ENCODE measurements at places on chromosomes 5 and 9.

GRCh38 chr5:105968981-105969380, 1701.8 kb downstream of the EFNA5 start:
- no peak for DNase-seq

DNA sequence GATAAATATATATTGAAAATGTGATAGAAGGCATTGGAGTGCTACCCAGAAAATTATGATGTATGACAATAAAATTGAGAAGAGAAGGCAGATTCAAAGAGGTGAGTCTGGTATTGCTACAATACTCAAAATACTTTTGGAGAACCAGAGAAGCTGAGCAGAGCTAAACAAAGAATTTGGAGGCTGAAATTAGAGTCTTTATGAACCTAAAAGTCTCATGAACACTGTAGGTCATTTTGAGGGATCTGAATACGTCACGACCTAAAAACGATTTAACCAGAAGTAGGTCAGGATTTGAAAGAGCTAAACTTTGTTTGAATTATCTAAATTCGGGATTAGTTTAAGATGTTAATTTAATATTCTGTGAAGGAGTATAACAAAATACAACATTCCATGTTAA, 182.4 kb upstream of the CDH9 start:
- DNase-seq: no peak

- no peak for DNase-seq
Observed at GRCh38 chr5:59937633-59938032, 44.1 kb upstream of the PDE4D start.

DNA sequence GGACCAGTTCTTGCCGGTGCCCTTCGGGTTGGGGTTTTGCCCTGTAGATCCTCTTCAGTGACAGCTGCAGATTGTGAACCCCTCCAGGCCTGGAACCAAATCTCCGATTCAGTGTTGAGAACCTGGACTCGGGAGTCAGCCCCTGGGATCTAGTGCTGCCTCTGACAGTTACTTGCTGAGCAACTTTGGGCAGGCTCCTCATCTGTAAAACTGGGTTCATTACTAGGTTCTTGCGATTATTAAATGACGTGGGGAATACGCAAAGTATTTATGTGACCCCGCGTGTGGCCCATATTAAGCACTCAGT, 600 bp downstream of the ERCC6L2 start:
- no peak for DNase-seq

- DNase-seq: no peak
Observed at GRCh38 chr5:168011096-168011495, 280.3 kb upstream of the WWC1 start.

DNA sequence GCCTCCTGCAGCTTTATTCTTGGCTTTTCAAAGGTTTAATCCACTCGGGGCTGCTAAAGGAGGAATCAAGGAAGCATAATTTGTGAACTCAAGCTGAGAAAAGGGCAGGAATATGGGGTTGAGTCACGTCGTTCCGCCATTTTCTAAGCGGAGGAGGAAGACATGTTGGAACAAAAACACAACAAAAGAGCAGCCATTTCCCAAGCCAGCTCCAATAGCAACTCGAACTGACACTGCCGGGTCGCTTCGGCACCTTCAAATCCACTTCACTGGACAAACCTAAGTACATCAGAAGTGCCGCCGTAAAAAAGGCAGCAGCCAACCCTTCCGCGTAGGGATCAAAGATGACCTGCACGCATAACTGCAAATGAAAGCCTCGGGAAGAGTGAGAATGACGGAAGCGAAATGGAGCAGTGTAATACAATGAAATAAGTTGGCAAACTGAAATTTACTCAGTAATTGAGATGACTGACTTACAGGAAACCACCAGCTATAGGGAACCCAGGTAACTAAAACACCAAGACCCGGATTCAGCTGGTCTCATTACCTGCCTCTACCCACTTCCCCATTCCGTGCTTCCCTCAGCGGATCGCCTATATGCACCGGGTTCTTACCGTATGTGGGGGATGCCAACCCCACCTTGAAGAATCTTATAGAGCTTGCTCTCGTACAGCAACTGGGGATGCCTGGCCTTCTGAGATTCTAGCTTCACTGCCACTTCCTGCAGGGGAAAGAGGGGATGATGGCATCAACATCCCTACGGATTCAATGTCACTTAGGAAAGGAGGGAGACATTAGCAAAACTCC, 1.6 kb downstream of the CSNK1A1 start:
- DNase-seq: peak; percentile 47

GRCh38 chr5:86757824-86758223, 140.1 kb downstream of the COX7C start:
- DNase-seq: no peak

GRCh38 chr5:28234356-28234968, 1196.1 kb upstream of the CDH9 start:
- DNase-seq: no peak

DNA sequence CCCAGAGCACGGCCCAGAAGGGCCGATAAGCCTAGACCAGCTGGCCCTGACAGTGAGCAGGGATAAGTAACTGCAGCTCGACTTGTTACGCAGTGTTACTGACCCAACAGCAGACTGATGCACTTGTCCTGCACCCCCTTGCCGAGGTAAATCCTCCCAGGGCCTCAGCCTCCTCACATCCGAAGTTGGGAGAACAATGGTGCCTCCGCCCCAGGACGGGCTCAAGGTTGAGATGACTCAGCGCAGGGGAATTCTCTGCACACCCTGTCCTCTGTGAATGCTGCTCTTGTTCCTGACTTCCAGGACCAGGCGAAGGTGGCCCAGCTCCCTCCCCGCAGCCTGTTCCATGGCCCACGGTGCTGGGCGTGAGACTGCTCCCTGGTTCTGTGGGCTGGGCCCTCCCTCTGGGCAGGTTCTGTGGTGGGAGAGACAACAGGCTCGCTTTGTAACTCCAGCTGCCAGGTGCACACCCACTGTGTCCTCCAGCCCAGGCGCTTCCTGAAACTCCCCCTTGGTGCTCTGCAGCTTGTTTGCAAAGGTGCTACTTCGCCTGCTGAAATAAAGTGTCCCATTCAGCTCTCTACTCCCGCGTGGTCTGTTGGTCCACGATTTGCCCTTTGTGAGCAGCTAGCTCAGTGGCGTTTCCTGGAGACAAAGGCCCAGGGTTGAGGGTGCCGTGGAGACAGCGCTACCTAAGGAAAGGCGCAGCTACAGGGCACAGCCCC, 40.1 kb upstream of the SLC6A19 start:
- no peak for DNase-seq

GRCh38 chr5:7494481-7495130, 98.7 kb downstream of the ADCY2 start:
- no peak for DNase-seq

GRCh38 chr5:89287964-89288363, 405.0 kb upstream of the MEF2C start:
- DNase-seq: no peak

- peak; percentile 81 for DNase-seq
Observed at GRCh38 chr5:138054847-138055558, 22.1 kb upstream of the FAM13B start.

GRCh38 chr9:72363236-72363635, 1.8 kb downstream of the ZFAND5 start:
- DNase-seq: peak; percentile 58

DNA sequence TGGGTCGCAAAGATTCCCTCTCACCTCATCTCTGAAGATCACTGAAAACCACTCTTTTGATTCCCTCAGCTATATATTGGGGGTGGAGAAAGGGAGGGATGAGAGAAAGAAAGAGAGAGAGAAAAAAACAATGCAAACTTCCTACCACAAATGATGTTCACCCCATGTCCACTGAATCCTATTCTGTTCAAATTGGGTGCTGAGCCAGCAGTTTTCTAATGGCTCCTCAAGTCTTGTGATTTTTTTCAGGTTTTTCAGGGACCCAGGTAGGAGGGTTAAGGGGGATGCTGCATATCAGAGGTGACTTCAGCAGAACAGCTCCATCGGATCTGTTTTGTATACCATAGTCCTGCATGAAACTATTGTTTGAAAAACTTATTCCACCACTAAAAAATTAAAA, 95.9 kb downstream of the SH3TC2 start:
- DNase-seq: no peak

DNA sequence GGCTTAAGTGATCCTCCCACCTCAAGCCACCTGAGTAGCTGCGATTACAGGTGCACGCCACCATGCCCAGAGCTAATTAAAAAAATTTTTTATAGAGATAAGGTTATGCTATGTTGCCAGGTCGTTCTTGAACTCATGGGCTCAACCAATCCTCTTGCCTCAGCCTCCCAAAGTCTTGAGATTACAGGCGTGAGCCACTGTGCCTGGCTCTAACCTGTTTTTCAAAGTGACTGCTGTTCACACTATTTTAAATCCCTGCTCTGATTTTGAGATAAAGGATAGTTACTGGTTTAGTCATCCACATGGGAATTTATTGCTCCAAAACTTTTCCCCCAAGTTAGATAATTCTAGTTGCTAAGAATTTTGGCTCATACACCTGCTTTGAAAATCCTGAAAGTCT, 48.2 kb upstream of the MTMR12 start:
- DNase-seq: no peak

- no peak for DNase-seq
Observed at GRCh38 chr5:56810826-56811225, 4.5 kb upstream of the MAP3K1 start.

GRCh38 chr9:92637886-92638620, 31.9 kb downstream of the IPPK start:
- DNase-seq: no peak

DNA sequence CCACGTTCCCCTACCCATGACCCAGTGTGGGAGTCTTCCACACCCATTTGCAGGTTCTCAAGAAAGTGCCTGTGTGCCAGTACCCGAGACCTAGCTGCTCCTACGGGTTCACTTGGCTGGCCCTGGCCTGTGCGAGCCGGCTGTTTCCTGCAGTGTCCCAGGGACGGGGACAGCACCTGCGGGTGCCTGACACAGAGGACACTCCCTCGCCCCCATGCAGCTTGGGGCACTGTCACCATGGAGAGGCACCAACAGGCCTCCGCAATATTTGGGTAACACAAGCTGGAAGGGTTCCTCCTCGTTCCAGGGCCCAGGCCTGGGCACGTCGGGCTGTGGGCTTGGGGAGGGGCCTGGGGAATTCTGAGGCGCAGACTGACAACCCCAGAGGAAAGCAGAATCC, 41.4 kb downstream of the DUSP1 start:
- DNase-seq: no peak

GRCh38 chr5:179595916-179596315, 27.6 kb downstream of the HNRNPH1 start:
- no peak for DNase-seq

- DNase-seq: no peak
Observed at GRCh38 chr5:167503926-167504720, 787.3 kb upstream of the WWC1 start.

- no peak for DNase-seq
Observed at GRCh38 chr9:88991066-88992034, at the start of gene S1PR3. TSS of gene S1PR3 (plus strand) at chr9:88991468. CDS start at chr9:89001201, 9,733 bp downstream.

DNA sequence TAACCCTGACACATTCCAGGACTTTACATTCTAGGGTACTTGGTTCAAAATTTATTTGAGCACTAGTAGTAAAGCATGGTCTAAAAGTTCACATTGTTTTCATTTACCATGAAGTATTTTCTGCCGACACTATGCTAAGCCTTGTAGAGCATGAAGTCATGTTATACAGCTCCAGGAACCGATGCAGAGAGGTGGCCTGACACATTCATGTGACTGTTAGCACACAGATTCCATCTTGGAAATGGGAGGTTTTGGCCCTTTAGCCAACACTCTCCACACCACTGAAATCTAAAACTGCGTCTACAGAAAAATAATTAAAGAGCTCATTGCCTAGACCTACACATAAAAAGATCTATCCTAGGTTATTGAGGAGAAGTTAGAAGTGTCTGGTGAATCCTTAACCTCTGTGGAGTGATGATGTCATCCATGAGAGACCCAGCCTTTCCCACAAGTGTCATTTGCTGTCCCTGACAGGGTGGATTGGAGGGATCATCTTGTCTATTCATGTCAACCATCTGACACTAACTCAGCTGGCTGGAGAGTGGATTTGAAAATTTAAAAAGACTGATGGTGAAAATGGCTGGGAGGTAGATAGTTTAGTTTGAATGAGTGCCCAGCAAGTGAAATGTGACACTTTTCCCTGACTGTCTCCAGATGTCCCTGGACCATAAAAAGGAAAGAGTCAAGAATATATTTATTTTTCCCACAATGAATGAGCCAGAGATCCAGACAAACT, 1.3 kb downstream of the RANBP3L start:
- no peak for DNase-seq

GRCh38 chr5:119070578-119070827, 384 bp upstream of the DMXL1 start:
- DNase-seq: no peak

DNA sequence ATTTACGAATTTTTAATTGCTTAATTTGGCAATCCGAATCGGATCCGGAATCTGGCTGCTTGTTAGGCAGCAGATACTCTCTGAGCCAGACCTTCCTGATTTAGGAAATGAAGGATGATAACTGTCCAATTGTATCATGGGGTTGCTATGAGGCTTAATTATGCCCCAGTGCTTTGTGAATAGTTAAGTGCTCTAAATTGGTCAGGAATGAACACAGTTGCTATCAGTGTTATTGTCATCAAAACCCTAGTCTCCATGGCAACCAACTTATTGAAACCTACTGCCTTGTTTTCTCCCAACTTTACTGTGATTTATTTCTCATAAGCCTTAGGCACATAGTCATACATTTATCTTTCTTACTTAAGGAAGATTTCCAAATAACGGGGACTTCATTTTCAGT, 47.9 kb downstream of the MAMDC2 start:
- no peak for DNase-seq

DNA sequence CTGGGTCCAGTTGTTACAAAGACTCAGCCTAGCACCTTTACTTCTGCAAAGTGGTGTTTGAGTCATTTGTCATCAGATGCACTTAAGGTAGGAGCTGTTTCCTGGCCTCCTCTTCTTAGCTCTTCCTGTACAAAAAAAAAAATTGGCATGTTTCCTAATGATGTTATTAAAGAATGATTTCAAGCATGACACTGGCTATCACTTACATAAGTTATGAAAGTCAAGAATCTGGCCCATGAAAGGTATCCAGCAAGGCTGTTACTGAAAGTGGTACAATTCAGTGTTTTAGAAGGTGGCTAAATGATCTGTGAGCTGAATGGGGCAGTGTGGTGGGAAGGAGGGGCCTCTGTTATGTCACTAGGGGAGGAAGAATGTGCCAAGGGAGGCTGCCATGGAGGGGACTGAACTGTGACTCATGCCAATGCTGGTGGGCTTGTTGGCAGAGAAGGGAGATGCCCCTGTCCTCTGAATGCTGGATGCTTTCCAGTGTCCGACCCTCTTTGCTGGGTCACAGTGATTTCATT, 175.1 kb upstream of the MAP1B start:
- no peak for DNase-seq

DNA sequence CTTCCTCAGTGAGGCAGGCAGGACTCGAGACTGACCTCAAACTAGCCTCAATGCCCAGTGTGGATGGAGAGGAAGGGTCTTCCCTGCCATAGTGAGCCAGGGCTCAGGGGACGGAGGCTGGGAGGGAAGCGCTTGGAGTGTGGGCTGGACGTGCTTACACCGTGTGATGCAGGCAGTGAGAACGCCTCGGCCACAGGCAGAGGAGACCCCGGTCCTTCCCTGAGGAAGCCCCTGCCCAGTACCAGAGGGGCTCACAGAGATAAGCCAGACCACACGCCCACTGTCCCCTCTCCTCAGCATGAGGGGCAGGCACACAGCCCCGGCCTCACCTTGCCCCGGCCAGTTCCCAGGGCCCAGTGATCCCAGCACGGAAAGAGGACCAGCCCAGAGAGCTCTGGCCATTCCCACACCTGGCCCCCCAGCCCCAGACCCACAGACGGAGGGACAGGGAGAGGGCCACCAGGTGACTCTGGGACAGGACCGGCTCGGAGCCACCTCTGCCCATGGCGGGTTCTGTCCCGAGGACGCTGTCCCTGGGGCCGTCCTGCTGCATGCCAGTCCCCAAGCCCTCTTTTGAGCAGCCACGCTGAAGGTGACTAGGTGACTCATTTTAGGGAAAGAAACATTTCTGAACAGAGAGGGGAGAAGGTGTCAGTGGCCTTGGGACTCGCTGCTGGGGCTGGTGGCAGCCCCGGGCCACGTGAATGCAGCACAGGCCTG, 6.0 kb upstream of the NSMF start:
- no peak for DNase-seq

All from globus pallidus (tissue), 1 donor.